Melanocyte of skin (primary cell): ENCODE measurements at places on chromosomes 4 and X. TPM values are rescaled to one million over a fixed set of nuclear protein-coding genes. Genes with fewer than 3 reads are reported as not detected.

GCNA gene
- 1.7 and 1.8 TPM in 2 replicates for total RNA-seq

TLR1 gene
- total RNA-seq, result 29.6 and 39.3 TPM in 2 replicates

RHOH gene
- total RNA-seq, result not detected in 2 replicates

PAGE4 gene
- total RNA-seq, result not detected in 2 replicates

FGFBP1 gene
- total RNA-seq, result not detected in 2 replicates

JAKMIP1 gene
- total RNA-seq, result not detected in 2 replicates

DCLK2 gene
- 2.3 and 3.7 TPM in 2 replicates for total RNA-seq

PAGE5 gene
- not detected in 2 replicates for total RNA-seq

GAGE2A gene
- not detected in 2 replicates for total RNA-seq

KCND1 gene
- 0.34 and 1.5 TPM in 2 replicates for total RNA-seq

BST1 gene
- 10.8 and 15.3 TPM in 2 replicates for total RNA-seq

MTNR1A gene
- total RNA-seq, result not detected in 2 replicates

RAB40AL gene
- 0.31 and 0.33 TPM in 2 replicates for total RNA-seq

ATP10D gene
- total RNA-seq, result 20.3 and 28.4 TPM in 2 replicates

SPANXN4 gene
- not detected in 2 replicates for total RNA-seq

STOX2 gene
- 7.3 and 14.0 TPM in 2 replicates for total RNA-seq

MAPK10 gene
- 6.9 and 8.9 TPM in 2 replicates for total RNA-seq

PPEF1 gene
- 0.33 and 1.2 TPM in 2 replicates for total RNA-seq

ADH1C gene
- not detected in 2 replicates for total RNA-seq

AMTN gene
- total RNA-seq, result not detected in 2 replicates

MGAT4D gene
- total RNA-seq, result not detected in 2 replicates

F8A1 gene
- total RNA-seq, result 4.7 and 5.2 TPM in 2 replicates

CNOT6L gene
- total RNA-seq, result 16.2 and 21.4 TPM in 2 replicates

P2RY10 gene
- total RNA-seq, result not detected in 2 replicates

MAGEB17 gene
- not detected in 2 replicates for total RNA-seq

CXCL5 gene
- total RNA-seq, result 26.5 and 412 TPM in 2 replicates

CT55 gene
- total RNA-seq, result not detected in 2 replicates

AFM gene
- total RNA-seq, result not detected in 2 replicates

LDB2 gene
- 2.2 and 5.2 TPM in 2 replicates for total RNA-seq

TSPAN6 gene
- total RNA-seq, result 16.0 and 20.1 TPM in 2 replicates

DIPK2B gene
- under 0.01 TPM in 1 of 2 replicates, not detected in the other for total RNA-seq

KLHL2 gene
- total RNA-seq, result 12.7 and 17.3 TPM in 2 replicates

PLAC8 gene
- not detected in 2 replicates for total RNA-seq

NWD2 gene
- total RNA-seq, result not detected in 2 replicates

POF1B gene
- total RNA-seq, result under 0.01 TPM in 1 of 2 replicates, not detected in the other

SPANXA2 gene
- not detected in 2 replicates for total RNA-seq

PHOX2B gene
- total RNA-seq, result not detected in 2 replicates

EGFL6 gene
- total RNA-seq, result not detected in 2 replicates

REST gene
- total RNA-seq, result 29.3 and 50.9 TPM in 2 replicates

MAGEC1 gene
- total RNA-seq, result not detected in 2 replicates

ATOH1 gene
- total RNA-seq, result not detected in 2 replicates

DLG3 gene
- total RNA-seq, result 0.93 and 3.7 TPM in 2 replicates

MAGEA10 gene
- not detected in 2 replicates for total RNA-seq
